ENCODE measurements at places on chromosomes 12 and 14. TPM values are rescaled to one million over a fixed set of nuclear protein-coding genes. Genes with fewer than 3 reads are reported as not detected.
A peak's percentile ranks its signal among the peaks of the same experiment; 100 is the strongest.

GRCh38 chr14:89292579-89293313 lies 124.3 kb downstream of the FOXN3 start:
- H3K4me3 ChIP-seq: no peak overlapping the region
- no peak overlapping the region for H3K27ac ChIP-seq
- H3K36me3 ChIP-seq: peaks cover 12% of the 10 kb centered on the region
- peaks cover 6% of the 10 kb centered on the region for H3K4me1 ChIP-seq
- H3K27me3 ChIP-seq: no peaks in the 10 kb centered on the region
- no peak for DNase-seq

GRCh38 chr14:36585100-36585499 lies 2.7 kb upstream of the NKX2-8 start:
- no peak overlapping the region for H3K27ac ChIP-seq
- DNase-seq: no peak
- H3K27me3 ChIP-seq: peaks cover 65% of the 10 kb centered on the region
- H3K4me1 ChIP-seq: peaks cover 13% of the 10 kb centered on the region

DNA sequence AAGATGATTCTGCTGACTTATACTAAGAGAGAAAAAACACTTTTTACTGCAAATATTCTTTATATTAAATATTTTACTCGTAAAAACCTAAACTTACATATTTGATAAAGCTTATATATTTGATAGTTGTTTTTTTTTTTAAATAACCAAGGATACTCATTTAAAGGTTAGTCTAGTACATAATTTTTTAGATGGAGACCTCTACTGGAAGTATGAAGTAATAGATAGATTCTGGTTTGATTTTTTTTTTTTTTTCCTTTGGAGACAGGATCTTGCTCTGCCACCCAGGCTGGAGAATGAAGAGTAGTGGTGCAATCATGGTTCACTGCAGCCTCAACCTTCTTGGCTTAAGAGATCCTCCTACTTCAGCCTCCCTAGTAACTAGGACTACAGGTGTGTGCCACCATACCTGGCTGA lies 16.4 kb downstream of the ARID2 start:
- no peaks in the 10 kb centered on the region for H3K4me1 ChIP-seq
- no peak overlapping the region for H3K27ac ChIP-seq
- DNase-seq: peak; percentile 16
- H3K36me3 ChIP-seq: peaks cover 6% of the 10 kb centered on the region
- no peaks in the 10 kb centered on the region for H3K27me3 ChIP-seq

DNA sequence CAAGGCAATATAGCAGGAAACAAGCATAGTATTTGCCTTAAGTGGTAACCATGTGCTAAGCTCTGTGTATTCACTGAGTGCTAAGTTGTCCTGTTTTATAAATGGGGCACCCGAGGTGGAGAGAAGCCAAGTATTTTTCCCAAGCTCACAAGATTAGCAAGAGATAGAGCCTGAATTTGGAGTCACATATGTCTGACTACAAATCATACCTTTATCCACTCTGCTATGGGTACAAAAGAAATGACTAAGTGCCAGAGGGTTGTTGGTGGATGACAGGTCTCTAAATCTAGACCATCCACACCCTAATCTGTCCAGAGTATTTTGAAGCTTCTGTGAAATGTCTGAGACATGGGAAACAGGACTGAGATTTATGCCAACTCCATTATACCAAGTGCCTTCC lies 182.1 kb upstream of the SEL1L start:
- no peaks in the 10 kb centered on the region for H3K27me3 ChIP-seq
- H3K4me3 ChIP-seq: no peak overlapping the region
- H3K36me3 ChIP-seq: no peaks in the 10 kb centered on the region
- no peak overlapping the region for H3K27ac ChIP-seq

- no peak overlapping the region for H3K27ac ChIP-seq
- no peaks in the 10 kb centered on the region for H3K36me3 ChIP-seq
- H3K4me3 ChIP-seq: no peak overlapping the region
- no peak for DNase-seq
These were observed 6.2 kb downstream of the EIF2S3B start for GRCh38 chr12:10511756-10512355.

- H3K27me3 ChIP-seq: no peaks in the 10 kb centered on the region
- peaks cover 29% of the 10 kb centered on the region for H3K4me1 ChIP-seq
- H3K27ac ChIP-seq: no peak overlapping the region
- no peak for DNase-seq
These were observed 40.5 kb downstream of the PSMA6 start for GRCh38 chr14:35332517-35333263.

DNA sequence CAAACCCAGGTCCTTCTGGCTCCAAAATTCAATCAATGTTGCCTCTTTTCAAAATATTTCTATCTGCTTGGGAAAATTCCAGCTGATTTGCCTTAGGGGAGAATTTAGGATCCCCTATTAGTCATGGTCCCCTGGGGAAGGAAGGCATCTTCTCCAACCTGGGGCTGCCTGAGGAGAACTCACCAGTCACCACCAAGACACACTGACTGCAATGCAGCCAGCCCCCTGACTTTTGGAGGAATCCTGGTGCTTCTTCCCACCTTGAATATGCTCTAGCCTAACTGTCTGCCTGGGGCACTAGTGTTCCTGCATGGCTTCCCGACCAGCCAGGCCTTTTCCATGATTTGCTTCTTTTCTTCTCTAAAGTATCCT lies 71.8 kb upstream of the BCL2L14 start:
- no peaks in the 10 kb centered on the region for H3K4me1 ChIP-seq
- no peak overlapping the region for H3K27ac ChIP-seq
- H3K4me3 ChIP-seq: no peak overlapping the region

- no peaks in the 10 kb centered on the region for H3K4me1 ChIP-seq
- no peaks in the 10 kb centered on the region for H3K36me3 ChIP-seq
- no peaks in the 10 kb centered on the region for H3K27me3 ChIP-seq
- no peak overlapping the region for H3K4me3 ChIP-seq
- no peak for DNase-seq
These were observed 43.4 kb downstream of the SLC25A21 start for GRCh38 chr14:37129047-37129446.

GRCh38 chr12:26452511-26452910 lies 257.1 kb downstream of the SSPN start:
- H3K27ac ChIP-seq: no peak overlapping the region
- H3K36me3 ChIP-seq: no peaks in the 10 kb centered on the region
- no peak for DNase-seq
- H3K4me3 ChIP-seq: no peak overlapping the region
- no peaks in the 10 kb centered on the region for H3K4me1 ChIP-seq

DNA sequence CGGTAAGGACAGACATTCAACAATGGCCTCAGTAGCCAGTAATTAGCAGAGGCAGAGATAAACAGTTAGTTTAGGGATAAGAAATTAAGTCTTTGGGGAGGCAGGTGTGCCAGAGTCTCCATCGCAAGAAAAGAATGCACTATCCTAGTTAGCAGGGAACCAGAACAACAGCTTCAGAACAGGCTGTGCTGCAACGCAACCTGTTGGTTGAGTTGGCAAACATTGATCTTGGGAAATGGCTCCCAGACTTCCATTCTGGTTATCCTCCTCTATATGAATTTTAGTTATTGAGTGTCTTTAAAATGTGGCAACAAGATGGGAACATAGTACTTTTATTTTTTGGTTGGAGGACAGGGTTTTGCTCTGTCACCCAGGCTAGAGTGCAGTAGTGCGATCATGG lies 12.3 kb upstream of the LEMD3 start:
- no peaks in the 10 kb centered on the region for H3K36me3 ChIP-seq
- H3K4me1 ChIP-seq: no peaks in the 10 kb centered on the region
- no peaks in the 10 kb centered on the region for H3K27me3 ChIP-seq
- no peak overlapping the region for H3K27ac ChIP-seq
- DNase-seq: no peak
- no peak overlapping the region for H3K4me3 ChIP-seq

- H3K27me3 ChIP-seq: no peaks in the 10 kb centered on the region
- H3K4me3 ChIP-seq: no peak overlapping the region
- H3K36me3 ChIP-seq: no peaks in the 10 kb centered on the region
- peak; percentile 43 for DNase-seq
- H3K27ac ChIP-seq: no peak overlapping the region
- H3K4me1 ChIP-seq: no peaks in the 10 kb centered on the region
These were observed 252.2 kb upstream of the FOXN3 start for GRCh38 chr14:89669193-89669592.

DNA sequence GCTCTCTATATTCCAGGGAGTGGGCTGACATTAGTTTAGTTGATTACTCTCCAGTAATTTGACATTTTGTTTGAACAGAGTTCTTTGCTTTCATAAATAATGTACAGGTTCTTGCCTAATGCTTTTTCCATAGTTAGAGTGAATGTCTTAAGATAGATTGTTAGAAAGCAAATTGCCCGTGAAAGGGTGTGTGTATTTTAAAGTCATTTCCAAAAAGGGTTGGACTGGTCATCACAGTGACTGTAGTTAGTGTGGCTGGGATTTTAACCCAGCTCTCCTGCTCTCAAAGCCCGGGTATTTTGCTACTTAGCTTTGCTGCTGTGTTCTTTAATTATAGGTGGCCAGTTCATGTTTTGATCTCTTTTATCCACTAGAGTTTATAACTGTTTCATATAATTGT lies 74.2 kb downstream of the DNAH10 start:
- no peaks in the 10 kb centered on the region for H3K4me1 ChIP-seq
- peaks cover 3% of the 10 kb centered on the region for H3K27me3 ChIP-seq
- peak; percentile 8 for DNase-seq
- H3K27ac ChIP-seq: no peak overlapping the region
- H3K36me3 ChIP-seq: no peaks in the 10 kb centered on the region

DNA sequence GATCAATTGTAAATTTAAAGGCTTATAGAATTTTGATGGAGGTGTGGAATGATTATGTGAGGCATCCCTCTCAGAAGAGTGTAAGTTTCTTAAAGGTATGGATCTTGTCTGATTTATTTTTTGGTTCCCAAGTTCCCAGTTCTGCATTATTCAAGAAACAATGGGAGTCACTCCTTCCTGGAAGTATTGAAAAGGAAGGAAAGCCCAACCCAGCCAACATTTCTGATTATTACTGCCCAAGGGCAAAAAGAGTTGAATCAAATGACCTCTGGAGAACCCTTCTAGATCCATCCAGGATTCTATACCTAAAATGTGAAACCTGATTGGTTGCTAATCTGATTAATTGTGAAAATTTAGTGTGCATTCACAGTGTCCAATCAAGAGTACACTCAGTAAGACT lies 166.2 kb downstream of the ANO2 start:
- H3K27me3 ChIP-seq: no peaks in the 10 kb centered on the region
- no peak for DNase-seq
- no peaks in the 10 kb centered on the region for H3K4me1 ChIP-seq

- no peaks in the 10 kb centered on the region for H3K4me1 ChIP-seq
- H3K4me3 ChIP-seq: no peak overlapping the region
- no peak for DNase-seq
- H3K27ac ChIP-seq: no peak overlapping the region
- no peaks in the 10 kb centered on the region for H3K27me3 ChIP-seq
These were observed 101.8 kb downstream of the CNTN1 start for GRCh38 chr12:40794087-40794486.

DNA sequence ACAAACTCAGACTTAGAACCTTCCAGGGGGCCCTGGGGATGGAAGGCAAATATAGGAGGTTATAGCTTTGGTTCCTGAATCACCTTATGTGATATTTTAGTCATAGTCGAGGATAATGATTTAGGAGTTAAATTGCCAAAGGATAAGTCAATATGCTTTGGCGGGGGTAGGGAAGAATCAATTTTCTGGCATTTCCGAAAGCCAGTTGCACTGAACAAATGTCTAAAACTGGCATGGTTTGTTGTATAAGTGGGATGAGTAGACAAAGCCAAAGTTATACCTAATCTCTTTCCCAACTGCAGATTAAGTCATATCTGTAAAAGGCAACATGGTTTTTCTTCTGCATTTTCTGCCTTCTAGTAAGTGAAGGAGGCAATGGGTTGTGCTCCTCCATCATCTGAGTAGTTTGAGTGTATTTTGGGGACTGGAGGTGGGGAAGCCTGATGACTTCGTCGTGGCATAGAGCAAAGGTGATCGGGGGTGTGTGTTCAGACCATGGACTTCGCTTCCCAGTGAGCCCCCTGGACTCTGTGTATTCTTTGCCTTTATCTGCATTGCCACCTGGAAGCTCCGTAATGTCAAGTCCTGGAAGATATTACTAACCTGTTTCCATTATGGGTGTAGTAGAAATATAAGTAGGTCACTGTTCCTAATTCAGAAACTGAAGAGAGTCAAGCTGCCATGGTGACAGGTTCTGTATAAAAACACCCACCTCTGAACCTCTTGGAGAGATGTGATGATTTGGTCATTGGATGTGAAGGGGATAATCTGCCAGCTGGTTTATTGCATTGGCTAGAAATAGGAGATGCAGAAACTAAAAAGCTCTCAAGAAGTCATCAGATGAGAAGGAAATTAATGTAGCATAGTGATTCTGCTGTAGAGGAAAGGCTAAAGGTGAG lies 24.5 kb downstream of the PPFIBP1 start:
- no peak overlapping the region for H3K4me3 ChIP-seq
- H3K36me3 ChIP-seq: no peaks in the 10 kb centered on the region
- H3K27me3 ChIP-seq: no peaks in the 10 kb centered on the region
- DNase-seq: no peak

- no peak overlapping the region for H3K4me3 ChIP-seq
- DNase-seq: no peak
- H3K27ac ChIP-seq: no peak overlapping the region
- H3K27me3 ChIP-seq: no peaks in the 10 kb centered on the region
These were observed 81.3 kb downstream of the SSPN start for GRCh38 chr12:26276709-26277108.

DNA sequence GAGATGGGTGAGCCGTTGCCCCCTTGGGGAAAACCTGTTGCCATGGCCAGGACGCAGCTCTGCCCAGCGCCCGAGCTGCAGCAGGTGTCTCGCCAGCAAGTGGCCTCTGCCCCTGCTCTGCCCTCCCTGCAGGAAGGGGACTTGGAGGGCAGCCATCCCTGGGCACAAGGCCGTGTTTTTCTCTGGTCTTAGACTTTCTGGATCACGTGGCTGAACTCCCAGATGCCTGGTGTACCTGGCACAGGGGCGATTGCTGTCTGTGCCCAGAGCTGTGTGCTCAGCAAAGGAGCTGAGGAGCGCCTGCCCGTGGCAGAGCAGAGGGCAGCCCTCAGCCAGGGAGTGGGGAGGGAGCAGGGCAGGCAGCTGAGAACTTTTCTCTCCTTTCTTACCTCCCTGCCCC lies 38.0 kb downstream of the TMEM63C start:
- no peak overlapping the region for H3K27ac ChIP-seq
- H3K4me1 ChIP-seq: no peaks in the 10 kb centered on the region
- DNase-seq: no peak
- no peak overlapping the region for H3K4me3 ChIP-seq
- H3K36me3 ChIP-seq: no peaks in the 10 kb centered on the region
- H3K27me3 ChIP-seq: peaks cover 4% of the 10 kb centered on the region

Gene SLC6A15
- 0.98 TPM for total RNA-seq

Gene ABHD12B
- not detected for total RNA-seq

Gene MCRS1
- 52.5 TPM for total RNA-seq

Gene AKAP5
- 0.27 TPM for total RNA-seq

Gene PRH2
- not detected for total RNA-seq

Gene PMCH
- total RNA-seq: not detected

Gene PLD4
- 3.1 TPM for total RNA-seq

Gene STXBP6
- 21.4 TPM for total RNA-seq

Gene CCDC177
- total RNA-seq: under 0.01 TPM

Gene RAD51B
- total RNA-seq: 16.5 TPM

Gene PRB2
- not detected for total RNA-seq

Gene TMEM30B
- 3.2 TPM for total RNA-seq

Data from muscle of leg (tissue), 16 donors.